GM13977 (cell line): ENCODE measurements at places on chromosomes 4 and X.

DNA sequence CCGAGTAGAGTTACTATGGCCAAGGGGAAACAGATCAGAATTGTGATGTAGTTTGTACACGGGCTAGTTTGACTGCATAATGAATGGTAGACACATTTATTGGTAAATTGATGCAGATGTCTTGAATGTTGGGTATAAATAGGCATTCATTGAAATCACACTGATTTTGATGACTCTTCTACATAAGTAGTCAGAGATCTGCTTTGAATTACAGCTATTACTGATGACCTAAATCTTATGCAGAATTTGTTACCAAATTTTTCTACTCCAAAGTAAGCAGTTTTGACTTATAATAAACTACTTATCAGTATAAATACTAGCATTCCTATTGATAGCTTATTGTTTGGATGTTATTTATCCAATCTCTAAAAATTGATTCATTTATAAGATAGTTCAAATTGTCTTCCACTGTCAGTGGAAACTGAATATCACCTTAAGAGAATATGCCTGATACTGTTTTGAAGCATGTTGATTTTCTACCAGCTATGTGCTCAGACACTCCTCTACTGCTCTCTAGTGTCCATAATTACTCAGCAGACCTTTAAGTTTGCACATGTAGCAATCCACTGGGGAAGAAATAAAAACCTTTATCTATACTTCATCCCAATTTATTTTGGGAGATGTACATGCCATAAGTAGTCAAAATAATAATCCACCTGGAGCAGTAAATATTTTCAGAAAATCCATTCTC, 120.3 kb downstream of the RASL11B start:
- DNase-seq = peak; percentile 32

DNA sequence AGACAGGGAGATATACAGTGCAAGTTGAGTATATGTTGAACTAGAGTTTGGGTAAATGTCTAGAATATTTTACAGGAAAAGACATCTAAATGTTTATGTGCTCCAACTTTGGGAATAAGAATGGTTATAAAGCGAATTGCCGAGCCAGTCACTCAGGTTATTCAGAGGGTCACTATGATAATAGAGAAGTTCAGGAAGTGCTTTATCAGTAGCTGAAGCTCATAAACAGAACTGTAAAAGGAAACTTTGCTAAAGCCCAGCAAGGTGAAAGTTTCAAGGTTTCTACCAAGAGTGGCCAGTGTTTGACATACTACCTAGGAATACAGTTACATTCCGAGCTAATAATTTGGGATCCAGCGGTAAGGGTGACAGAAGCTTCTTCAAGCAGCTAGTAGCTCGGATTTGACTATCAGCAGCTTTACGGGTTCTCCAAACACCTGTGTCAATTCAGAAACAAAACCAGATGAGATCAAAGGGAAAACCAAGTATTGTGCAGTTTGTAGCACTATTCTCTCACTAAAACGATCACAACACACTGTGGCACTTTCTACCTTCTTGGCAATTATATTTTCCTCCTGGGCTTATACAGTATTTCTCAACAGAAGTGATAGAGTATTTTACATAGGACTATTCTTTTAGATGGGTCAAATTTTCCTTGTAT, 17.2 kb upstream of the BCLAF3 start:
- no peak for DNase-seq

GRCh38 chr4:158535130-158535614, 13.5 kb downstream of the RXFP1 start:
- no peak for DNase-seq

DNA sequence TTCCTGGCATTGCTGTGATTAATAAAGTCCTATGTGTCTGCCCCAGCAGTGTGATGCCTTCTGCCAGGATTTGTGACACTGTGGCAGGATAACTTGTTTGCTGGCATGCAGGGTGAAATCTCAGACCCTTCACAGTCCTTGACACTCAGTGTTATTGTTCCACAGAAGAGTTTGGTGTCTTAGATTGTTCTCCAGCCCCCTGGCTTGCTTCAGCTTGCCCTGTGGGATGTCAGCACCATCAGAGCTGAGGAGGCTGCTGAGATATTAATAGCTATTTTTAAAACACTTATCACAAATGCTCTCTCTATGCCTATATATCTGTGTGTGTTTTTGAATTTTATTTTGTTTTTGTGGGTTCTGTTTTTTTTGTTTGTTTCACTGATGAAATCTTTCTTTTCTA, 136.9 kb downstream of the TSPAN5 start:
- no peak for DNase-seq
